ENCODE measurements at places on chromosomes 6 and 20.

DNA sequence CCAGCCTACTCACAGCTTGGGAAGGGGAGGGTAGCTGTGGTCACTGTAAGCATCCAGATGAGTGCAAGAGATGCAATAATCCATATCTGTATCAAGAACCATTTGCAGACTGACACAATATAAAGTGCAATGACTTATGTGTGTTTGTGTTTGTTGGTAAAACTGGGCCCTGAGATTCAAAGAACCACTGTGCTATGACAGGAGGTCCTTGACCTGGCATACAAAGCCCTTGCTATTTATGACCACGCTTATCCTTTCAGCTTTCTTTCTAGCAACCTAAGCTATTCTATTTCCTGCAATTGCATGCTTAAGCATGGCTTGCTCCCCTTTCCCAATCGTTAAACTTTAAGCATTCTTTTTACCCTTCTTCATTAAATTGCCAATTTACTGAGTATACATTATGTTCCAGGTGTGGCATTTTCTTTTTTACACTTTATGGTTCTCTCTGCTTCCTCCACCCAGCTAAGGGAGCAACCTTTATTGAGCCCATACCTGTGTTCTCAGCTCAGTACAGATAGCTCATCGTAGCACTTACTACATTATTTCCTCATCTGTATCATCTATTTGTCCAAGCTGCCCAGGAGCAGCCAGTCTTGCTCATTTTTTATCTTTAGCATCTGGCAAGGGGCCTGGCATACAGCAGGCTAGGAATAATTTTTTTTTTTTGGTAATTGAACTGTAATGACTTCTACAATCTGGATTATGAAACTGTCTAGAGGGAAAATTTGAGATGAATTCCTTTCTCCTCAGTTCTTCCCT is 3.5 kb downstream of the MCUR1 start:
- no peak for DNase-seq

GRCh38 chr6:54865091-54865631 is 18.6 kb downstream of the FAM83B start:
- no peak for DNase-seq

DNA sequence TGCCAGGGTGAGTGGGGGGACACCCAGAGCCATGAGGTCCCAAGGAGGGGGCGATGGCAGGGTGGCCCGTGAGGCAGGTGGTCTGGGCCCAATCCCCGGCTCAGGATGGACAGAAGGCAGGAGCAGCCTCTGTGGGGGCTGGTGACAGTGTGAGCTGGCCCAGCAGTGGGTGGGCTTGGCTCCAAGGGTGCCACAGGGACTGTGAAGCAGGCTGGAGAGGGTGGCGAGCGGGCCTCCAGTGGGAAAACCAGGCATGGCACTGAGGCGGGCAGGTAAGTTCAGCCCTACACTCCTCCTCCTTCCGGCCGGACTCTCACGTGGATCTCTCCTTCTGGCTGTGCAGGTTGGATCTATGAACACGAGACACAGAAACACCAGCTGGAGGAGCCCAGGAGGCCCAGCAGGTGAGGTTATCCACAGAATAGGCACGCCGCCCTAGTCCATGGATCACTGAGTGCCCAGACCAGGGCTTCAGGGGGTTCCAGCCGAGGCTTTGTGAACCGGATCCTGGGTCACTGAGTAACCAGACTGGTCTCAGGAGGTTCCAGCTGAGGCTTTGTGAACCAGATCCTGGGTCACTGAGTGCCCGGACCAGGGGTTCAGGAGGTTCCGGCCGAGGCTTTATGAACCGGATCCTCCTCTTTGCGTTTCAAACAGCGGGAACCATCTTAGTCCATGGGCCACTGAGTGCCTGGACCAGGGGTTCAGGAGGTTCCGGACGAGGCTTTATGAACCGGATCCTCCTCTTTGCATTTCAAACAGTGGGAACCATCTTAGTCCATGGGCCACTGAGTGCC is 76.4 kb upstream of the BHLHE23 start:
- no peak for DNase-seq

DNA sequence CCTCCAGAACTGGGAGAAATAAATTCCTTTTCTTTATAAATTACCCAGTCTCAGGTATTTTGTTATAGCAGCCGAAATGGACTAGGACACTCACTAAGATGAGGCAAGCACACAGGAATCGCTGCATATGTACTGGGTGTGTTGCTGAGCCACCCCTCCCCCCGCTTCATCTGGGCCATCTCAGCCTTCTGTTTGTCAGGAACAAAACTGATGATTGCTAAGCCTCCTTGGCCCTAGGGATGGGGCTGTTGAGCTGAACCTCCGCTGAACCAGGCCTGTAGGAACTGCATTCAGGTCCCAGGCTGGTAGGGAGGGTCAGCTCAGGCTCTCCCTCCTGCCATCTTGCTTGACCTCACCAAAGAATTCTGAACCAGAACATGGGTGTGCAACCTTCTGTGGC is 108.6 kb downstream of the MAP3K7 start:
- peak; percentile 27 for DNase-seq

GRCh38 chr6:610882-611281 is 46.0 kb downstream of the HUS1B start:
- no peak for DNase-seq

Measured in erythroblast (primary cell).